Effector memory CD4-positive, alpha-beta T cell (primary cell): ENCODE measurements at places on chromosomes 16 and 17.

DNA sequence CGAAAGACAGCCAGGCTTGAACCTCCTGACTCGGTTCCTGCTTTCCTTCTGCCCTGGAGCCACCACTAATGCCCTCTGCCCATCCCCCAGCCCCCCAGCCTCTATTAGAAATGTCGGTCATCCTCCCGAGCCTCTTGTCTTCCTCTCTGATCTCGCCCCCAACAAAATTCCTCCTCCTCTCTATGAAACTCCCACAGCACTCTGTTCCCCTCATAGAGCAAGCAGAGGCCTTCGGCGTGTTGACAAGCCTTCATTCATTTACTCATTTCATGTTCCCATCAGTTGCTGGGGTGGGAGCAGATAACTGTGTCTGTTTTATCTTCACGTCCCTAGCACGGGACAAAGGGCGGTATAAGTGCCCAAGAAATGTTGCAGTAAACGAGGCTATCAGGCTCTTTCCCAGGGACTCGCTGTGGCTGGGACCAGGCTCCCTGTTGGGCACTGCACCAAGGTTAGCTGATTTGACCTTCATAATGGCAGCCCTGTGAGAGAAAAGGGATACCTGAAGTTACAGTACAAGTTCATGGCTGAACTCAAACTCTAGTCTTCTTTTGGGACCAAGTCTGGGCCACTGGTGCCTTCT, 7.8 kb downstream of the FBXL19 start:
- no peak for DNase-seq
- no peak overlapping the region for H3K4me3 ChIP-seq
- peaks cover 13% of the 10 kb centered on the region for H3K36me3 ChIP-seq
- no peaks in the 10 kb centered on the region for H3K27me3 ChIP-seq

- peaks cover 11% of the 10 kb centered on the region for H3K36me3 ChIP-seq
- no peaks in the 10 kb centered on the region for H3K27me3 ChIP-seq
- H3K27ac ChIP-seq = no peak overlapping the region
- no peaks in the 10 kb centered on the region for H3K4me1 ChIP-seq
- no peak for DNase-seq
- H3K4me3 ChIP-seq = no peak overlapping the region
Observed at GRCh38 chr16:81996664-81997509, 14.4 kb downstream of the SDR42E1 start.

GRCh38 chr17:72205357-72205756, 84.5 kb downstream of the SOX9 start:
- H3K4me1 ChIP-seq = no peaks in the 10 kb centered on the region
- no peaks in the 10 kb centered on the region for H3K36me3 ChIP-seq
- H3K4me3 ChIP-seq = no peak overlapping the region
- H3K27me3 ChIP-seq = no peaks in the 10 kb centered on the region
- H3K27ac ChIP-seq = no peak overlapping the region

- peak overlapping the region; percentile 86 for H3K27ac ChIP-seq
- peak; percentile 63 for DNase-seq
- H3K4me3 ChIP-seq = peak overlapping the region; percentile 86
Observed at GRCh38 chr17:50148226-50149090, 2.0 kb downstream of the PPP1R9B start.

DNA sequence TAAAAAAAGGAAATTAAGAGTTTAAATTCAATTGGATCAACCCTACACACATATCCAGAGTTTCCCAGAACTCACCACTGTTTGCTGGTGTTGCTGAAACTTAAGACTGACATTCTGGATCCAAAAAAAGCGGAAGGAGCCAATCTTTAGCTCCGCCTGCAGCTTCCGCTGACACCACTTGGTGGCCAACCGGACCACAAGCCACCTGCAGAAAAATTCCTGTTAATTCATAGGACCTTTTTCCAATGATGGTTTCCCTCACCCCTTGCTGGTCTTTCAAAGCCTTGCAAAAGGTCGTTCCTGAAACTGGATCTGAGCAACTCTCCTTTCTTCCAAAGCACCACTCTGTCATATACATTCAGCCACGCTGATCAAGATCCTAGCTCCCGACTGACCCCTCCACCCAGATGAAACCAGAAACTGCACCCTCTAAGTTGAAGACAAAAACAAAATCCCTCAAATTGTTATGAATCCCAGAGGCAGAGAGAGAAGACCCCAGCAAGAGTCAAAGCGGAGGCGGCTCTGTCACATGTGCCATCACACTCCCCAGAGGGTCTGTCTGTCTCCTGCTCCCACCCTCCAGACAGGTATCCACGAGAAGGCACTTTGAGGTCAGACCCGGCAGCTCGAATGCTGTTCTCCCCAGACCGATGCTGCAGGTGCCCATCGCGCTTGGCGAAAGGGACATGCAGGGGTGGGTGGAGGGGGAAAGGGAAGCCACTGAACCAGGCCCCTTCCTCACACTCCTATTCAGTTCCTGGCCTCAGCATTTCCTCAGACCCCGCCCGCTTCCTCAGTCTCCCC, 773 bp downstream of the BLTP2 start:
- peak overlapping the region; percentile 97 for H3K4me3 ChIP-seq
- peak; percentile 7 for DNase-seq
- peaks cover 25% of the 10 kb centered on the region for H3K4me1 ChIP-seq
- peak overlapping the region; percentile 89 for H3K27ac ChIP-seq
- H3K27me3 ChIP-seq = no peaks in the 10 kb centered on the region

DNA sequence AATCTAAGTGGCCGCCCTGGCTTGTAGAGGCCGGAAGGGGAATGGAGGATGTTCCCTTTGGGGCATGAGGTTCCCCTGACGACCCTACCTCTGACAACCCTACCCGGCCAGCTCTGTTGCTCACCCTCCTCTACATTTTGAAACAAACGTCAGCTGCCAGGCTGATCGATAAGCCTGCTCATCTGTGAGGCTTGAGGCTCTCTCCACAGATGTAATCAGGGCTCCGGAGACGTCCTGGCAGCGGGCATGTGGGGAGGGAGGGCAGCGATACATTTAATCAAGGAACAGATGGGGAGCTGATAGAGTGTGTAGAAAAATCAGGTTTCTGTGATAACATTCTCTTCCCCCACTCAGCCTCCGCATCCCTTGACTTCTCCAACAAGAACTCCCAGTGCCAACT, 212.3 kb upstream of the SDK2 start:
- no peak overlapping the region for H3K27ac ChIP-seq
- no peak for DNase-seq
- H3K36me3 ChIP-seq = no peaks in the 10 kb centered on the region
- no peaks in the 10 kb centered on the region for H3K27me3 ChIP-seq
- H3K4me1 ChIP-seq = no peaks in the 10 kb centered on the region

- H3K36me3 ChIP-seq = no peaks in the 10 kb centered on the region
- H3K27ac ChIP-seq = no peak overlapping the region
- no peaks in the 10 kb centered on the region for H3K27me3 ChIP-seq
- H3K4me1 ChIP-seq = no peaks in the 10 kb centered on the region
- H3K4me3 ChIP-seq = no peak overlapping the region
Observed at GRCh38 chr16:14164916-14165662, 94.0 kb downstream of the MRTFB start.

- H3K27me3 ChIP-seq = no peaks in the 10 kb centered on the region
- H3K4me3 ChIP-seq = no peak overlapping the region
- peaks cover 20% of the 10 kb centered on the region for H3K4me1 ChIP-seq
- DNase-seq = no peak
Observed at GRCh38 chr17:3735515-3735914, 11.8 kb downstream of the HASPIN start.

DNA sequence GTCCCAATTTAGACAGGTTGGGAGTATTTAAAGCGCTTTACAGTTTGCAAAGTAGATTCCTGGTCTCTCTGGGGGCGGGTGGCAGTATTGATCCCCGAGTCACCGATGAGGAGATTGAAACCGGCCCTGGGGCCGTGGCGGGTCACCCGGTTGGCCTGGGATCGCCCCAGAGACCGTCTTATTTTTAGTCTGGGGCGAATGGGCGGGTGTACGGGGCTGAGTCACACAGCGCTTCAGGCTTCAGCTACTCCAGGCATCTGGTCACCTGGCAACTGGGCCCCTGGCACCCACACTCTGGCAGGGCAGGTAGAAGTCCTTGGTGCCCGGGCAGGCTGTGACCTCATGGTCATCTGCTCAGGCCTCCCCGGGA, 669 bp downstream of the MIEF2 start:
- H3K36me3 ChIP-seq = peaks cover 22% of the 10 kb centered on the region
- no peaks in the 10 kb centered on the region for H3K27me3 ChIP-seq
- no peak for DNase-seq
- H3K27ac ChIP-seq = peak overlapping the region; percentile 88
- peak overlapping the region; percentile 81 for H3K4me3 ChIP-seq
